ENCODE measurements at places on chromosomes 6 and 20.

- H3K4me3 ChIP-seq, result no peak overlapping the region
- H3K36me3 ChIP-seq, result no peaks in the 10 kb centered on the region
- DNase-seq, result no peak
- H3K4me1 ChIP-seq, result no peaks in the 10 kb centered on the region
These were observed 82.2 kb upstream of the PMEPA1 start for GRCh38 chr20:57791966-57792365.

DNA sequence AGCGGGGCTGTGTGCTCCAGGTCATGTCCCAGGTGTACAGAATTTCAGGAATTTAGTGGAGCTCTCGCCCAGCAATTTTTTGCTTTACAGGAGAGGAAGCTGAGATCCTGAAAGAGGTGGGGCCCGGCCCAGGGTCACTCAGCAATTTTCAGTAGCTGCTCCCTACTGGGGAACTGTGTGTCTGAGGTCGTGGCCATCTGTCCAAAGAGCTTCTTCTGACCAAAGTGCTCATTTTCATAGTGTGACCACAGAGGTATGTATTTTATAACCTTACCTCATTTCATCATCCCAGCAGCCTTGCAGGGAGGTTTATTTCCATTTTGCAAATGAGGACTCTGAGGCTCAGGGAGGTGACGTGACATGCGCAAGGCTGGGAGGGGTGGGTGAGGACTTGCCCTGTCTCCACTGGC lies 46.3 kb downstream of the FAM209B start:
- no peak overlapping the region for H3K4me3 ChIP-seq
- no peak overlapping the region for H3K27ac ChIP-seq
- H3K4me1 ChIP-seq, result no peaks in the 10 kb centered on the region

DNA sequence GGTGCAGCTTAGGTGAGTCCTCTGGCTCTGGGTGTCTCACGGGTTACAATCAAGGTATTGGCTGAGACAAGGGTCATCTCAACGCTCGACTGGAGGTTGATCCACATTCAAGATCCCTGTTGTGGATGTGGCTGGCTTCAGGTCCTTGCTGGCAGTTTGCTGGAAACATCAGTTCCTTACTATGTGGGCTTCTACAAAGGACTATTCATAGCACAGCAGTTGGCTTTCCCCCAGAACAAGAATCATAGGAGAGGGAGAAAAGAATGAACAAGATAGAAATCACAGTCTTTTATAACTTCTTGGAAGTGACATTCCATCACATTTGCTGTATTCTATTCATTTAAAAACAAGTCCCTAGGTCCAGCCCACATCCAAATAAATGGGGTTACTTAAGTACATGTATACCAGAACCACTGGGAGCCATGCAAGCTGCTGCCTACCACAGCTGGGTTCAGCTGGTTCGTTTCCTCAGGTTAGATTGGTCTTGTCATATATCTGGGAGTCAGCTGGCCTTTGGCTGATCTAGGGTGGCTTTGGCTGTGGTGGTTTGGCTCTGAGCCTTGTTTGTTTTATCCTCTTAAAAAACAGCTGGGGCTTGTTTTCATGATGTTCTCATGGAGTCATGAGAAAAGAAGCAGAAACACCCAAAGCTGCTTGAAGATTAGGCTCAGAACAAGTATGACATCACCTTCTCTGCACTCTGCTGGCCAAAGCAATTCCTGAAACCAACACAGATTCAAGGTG lies 433.2 kb upstream of the SPTLC3 start:
- H3K27me3 ChIP-seq, result no peaks in the 10 kb centered on the region
- no peak overlapping the region for H3K27ac ChIP-seq
- H3K4me3 ChIP-seq, result no peak overlapping the region

- no peak for DNase-seq
- H3K27me3 ChIP-seq, result no peaks in the 10 kb centered on the region
- no peaks in the 10 kb centered on the region for H3K36me3 ChIP-seq
- no peak overlapping the region for H3K4me3 ChIP-seq
- H3K4me1 ChIP-seq, result peaks cover 31% of the 10 kb centered on the region
These were observed 1.6 kb upstream of the OGFRL1 start for GRCh38 chr6:71287038-71287437.

All from thoracic aorta (tissue), 2 donors.